ENCODE measurements at places on chromosomes 4 and X.

DNA sequence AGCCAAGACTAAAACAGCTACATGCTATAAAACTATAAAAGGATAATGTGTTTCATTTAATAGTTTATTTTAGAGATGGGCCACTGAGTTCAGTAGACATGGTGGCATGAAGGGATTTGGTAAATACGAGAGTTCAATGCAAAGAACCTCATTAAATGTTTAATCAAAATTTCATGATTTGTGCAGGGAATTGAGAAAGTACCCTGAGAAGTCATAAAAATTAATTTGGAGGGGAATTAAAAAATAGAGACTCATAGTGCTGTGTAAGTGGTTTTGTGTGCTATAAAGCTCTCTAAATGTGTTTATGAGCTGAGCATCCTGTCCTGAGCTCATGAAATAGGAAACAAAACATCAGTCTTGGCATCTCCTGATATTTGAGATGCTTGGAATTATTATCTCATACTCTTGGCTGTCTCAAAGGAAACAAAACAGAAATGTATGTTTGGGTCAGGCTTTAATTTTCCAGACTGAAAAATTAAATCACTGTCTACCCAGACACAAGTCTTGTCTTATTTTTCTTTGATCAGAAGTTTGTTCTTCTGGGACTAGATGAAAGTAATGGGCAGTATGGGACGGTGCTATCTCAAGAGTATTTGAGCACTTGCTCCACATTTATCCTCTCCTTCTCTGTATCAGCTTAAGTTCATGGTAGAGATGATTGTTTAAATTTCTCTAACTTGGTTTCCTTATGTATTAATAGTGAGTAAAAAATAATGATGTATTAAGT lies 38.0 kb upstream of the EMCN start:
- no peak for DNase-seq

- DNase-seq: no peak
Observed at GRCh38 chr4:186660403-186660802, 63.3 kb downstream of the FAT1 start.

DNA sequence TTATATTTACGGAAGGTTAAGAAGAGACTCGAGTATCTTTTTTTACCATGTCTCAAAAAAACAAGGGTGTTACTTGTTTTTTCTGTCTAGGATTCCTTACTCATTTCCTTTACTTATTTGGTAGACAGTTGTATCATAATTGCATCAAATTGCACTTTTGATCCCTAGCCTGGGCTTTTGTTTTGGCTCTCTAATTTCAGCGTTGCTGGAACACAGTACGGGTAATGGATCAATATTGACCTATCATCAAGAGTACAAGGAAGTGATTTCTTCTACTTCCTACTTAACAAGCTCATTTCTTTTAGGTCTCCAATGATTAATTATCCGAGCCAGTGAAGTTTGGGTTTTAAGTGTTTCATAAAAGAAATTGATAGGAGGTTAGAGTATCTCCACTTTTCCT lies 16.8 kb downstream of the AIMP1 start:
- no peak for DNase-seq

DNA sequence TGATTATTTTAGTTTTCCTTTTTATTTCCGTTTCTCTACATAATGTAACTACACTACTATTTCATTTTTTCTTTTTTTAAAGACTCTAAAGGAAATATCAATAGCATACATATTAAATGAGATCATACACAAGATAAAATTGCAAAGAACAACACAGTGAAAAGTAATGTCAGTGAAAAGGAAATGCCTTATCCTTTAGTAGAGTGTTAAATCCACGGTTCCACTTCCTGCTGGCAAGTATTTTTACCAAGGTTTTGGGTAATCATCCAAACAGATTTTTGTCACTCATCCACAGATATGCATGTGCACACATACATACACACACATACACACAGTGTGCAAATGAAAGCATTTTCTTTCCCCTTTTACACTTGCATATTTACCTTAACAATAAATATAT lies 548.9 kb downstream of the PPP4R3C start:
- DNase-seq: no peak

DNA sequence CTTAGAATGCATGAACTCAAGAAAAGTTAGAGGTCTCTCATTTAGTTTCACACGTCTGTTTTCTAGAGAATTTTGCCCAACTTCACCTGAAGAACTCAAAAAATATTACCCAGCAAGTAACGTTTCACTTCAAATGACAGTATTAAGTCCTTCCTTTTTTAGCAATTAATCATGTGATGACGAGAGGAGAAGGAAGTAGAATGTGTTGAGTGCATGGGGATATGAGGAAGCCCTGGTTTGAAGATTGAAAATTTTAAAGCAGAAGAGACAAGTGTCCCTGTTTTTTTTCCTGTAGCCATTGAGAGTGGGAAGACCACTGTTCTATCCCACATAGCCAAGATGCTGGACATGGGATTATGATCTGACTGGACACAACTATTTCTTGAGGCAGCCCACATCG lies 406.3 kb upstream of the CPEB2 start:
- no peak for DNase-seq

- no peak for DNase-seq
Observed at GRCh38 chrX:9355739-9356138, 109.1 kb upstream of the TBL1X start.

DNA sequence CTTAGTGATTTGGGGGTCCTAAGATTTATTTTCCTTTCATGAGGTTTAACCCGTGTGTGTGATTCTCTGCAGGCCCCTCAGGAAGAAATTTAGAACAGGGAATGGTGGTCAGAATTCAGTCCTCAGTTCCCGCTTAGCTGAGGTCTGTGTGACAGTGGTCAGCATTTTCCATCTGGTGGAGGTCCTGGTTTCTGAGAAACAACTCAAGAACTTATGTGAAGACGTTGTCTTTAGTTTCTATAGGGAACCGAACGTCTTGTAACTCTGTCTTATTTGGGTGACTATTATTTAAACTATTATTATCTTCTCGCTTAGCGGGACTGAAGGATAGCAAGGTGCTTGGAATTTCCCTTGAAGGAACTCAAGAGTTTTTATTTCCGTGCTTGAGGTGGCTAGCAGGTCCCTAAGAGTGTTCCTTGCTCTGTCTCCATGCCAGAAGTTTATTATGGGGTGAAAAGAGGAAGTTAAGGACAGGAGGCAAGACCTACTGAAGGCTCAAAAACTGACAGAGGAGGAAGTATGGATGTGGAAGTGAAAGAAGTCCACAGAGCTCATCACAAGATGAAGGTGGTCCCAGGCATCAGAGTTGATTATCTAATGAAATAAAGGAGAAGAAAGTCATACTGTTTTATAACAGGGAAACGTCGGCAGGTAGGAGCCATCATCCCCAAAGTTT lies 9.4 kb downstream of the MGST2 start:
- DNase-seq: no peak

DNA sequence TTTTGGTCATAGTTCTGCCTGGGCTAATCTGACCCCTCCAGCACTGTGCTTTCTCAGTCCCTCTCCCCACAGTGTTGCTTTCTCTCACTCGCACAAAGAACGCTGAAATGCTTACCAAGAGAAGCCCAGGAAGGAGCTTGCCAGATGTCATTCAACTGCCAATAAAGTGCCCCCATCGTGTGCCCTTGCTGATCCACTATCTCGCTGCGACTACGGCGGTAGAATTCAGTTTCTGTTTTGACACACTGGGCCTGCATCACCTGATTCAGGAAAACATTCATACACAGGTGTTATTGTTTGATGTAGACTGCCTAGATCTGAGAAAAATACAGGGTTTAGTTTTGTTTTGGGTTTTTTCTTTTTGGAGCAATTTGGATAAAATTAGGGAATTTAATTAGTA lies 121.2 kb downstream of the MANBA start:
- no peak for DNase-seq

DNA sequence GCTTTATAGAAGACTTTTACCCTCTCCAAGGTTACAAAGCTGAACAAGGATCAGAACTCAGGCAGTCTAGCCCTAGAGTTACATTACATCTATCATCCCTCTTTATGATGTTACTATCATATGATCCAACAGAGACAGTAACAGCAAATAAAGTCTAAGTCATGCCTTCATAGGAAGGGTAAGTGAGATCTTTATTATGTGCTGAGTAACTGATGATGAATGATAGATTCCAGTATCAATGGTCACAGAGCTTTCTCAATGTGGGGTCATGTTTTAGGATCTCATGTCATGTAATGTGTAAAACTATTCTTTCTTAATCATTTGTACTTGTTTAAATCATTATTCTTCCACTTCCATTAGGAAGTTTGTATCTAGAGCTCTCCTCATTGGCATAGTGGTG lies 22.8 kb downstream of the ELOVL6 start:
- DNase-seq: no peak

GRCh38 chr4:14529653-14530052 lies 472.6 kb upstream of the CPEB2 start:
- DNase-seq: no peak

DNA sequence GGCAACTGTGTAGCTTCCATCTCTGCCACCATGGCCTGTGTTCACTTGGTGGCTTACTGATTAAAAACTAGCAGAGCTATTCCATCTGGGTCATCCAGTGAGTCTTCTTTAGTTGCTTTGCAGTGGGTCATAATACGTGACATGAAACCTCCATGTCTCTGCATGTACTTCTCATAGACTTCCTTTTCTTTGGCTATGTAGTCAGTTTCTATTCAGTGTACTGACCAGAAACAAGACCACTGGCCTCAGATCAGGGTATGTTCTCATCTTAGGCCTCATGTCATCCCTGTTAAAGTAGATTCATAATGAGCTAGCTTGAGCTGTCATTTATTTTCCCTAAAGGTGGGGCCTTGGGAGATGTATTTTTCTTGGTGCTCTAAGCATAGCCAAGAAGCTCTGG lies 195.2 kb downstream of the CCNG2 start:
- DNase-seq: no peak

- no peak for DNase-seq
Observed at GRCh38 chrX:155962906-155963305, 34.6 kb upstream of the IL9R start.

- no peak for DNase-seq
Observed at GRCh38 chr4:18935659-18936345, 914.2 kb upstream of the LCORL start.
